Right atrium auricular region (tissue), 2 donors: ENCODE measurements at places on chromosomes 2 and 18. TPM values are rescaled to one million over a fixed set of nuclear protein-coding genes. Genes with fewer than 3 reads are reported as not detected.
A peak's percentile ranks its signal among the peaks of the same experiment; 100 is the strongest.

DNA sequence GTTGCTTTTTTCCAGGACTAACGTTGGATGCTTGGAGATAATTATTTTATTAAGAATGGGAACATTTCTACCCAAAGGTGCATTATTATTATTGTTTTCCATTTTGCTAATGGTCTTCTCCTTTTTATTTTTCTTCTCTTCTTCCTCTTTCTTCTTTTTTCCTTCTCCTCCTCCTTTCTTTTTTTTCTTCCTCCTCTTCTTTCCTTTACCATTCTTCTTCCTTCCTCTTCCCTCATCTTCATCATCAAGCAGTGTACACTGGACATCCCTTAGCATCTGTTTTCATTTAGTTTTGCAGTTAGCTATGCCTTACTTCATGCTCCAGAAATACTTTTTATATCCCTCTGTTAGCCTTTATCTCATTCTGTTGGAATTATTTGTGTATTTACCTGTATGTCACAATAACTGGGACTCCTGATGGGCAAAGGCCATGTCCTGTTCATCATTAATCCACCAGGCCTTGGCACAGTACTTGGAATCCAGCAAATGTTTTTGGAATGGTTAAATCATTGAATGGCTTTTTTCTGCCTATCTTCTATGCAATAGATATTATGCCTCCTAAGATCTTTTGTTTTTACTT is 162.7 kb downstream of the CAMKMT start:
- no peak for DNase-seq

DNA sequence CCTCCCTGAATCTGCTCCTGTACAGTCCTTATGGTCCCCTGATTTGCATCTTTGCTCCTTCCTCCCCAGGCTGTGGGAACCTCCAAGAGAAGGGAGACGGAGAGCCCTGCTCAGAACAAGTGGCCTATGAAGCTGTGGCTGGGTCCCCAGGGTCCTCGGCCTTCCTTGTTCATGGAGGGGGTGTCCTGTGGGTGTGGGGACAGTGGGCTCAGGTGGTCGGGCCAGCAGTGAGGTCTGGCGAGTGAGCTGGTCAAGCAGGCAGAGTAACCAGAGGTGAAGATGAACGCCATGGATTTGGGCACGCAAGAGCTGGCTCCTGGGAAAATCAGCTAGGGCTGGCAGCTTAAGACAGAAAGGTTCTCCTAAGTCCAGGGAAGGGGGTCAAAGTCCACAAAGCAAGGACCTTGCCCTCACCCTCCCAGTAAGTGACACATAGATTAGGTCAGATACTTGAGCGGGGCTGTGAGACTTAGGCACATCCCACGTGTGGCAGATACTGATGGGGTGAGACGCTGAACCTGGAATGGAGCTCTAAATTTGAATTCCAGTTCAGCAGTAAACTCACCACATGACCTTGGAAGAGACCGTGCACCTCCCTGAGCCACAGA is 24.8 kb downstream of the GNLY start:
- DNase-seq, result no peak

GRCh38 chr2:46202987-46203386 is 94.2 kb upstream of the EPAS1 start:
- DNase-seq, result peak; percentile 49

GRCh38 chr2:8021921-8022320 is 659.9 kb upstream of the ID2 start:
- DNase-seq, result no peak

DNA sequence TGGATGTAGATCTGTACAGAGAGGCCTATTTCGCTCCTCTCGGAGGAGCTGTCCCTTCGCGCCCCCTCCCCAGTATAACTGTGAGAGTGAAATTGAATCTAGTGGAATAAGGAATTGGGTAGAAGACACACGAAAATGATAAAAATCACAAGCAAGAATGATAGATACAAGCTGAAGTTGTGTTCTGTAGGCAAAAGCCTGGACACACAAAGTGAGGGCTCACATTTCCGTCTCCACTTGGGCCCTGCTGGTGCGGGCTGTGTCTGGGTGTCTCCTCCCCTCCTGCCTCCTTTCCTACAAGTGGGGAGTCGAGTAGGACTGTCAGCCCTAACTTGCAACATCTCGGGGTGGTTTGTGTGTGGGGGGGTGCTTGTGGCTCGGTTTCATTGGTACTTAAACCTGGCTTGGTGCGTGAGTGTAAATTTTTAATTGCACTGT is 457 bp upstream of the SP9 start:
- no peak for DNase-seq

DNA sequence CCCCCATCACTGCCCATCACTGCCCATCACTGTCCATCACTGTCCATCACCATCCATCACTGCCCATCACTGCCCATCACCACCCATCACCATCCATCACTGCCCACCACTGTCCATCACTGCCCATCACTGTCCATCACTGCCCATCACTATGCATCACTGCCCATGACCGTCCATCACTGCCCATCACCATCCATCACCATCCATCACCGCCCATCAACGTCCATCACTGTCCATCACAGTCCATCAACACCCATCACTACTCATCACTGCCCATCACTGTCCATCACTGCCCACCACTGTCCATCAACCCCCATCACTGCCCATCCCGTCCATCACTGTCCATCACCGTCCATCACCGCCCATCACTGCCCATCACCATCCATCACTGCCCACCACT is 57.8 kb upstream of the OTOS start:
- DNase-seq, result no peak

DNA sequence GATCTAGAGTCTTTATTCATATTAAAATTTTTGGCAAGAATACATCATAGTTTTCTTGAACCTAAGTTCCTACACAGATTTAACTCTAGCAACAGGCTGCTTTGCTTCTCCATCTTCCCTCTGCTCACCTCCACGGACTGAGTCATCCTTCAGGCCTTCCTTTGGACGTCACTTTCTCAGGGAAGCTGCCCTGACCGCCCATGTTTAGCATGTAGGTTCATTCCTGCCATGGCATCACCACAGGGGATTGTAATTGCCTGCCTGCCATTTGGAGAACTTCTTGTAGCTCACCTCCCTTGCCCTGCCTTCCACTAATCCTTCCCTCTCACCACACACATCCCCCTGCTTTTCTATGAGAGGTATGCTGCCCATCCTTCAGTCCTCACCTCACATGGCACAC is 43.9 kb upstream of the B3GNT2 start:
- DNase-seq, result no peak

GRCh38 chr2:237256887-237257286 is 157.1 kb downstream of the COL6A3 start:
- peak; percentile 79 for DNase-seq

Gene STARD6
- total RNA-seq, result not detected

Gene HOXD13
- total RNA-seq, result not detected

Gene BMP10
- 1.9 TPM for total RNA-seq
